ENCODE measurements at places on chromosomes 4 and X.

- DNase-seq: peak; percentile 6
Measured at GRCh38 chr4:159042097-159042605, 60.7 kb upstream of the RAPGEF2 start.

- no peak for DNase-seq
Measured at GRCh38 chrX:70907900-70908299, 611 bp downstream of the TEX11 start.

- no peak for DNase-seq
Measured at GRCh38 chr4:21013501-21013900, 313.2 kb downstream of the PACRGL start.

GRCh38 chrX:40065296-40066046 lies 32.3 kb downstream of the BCOR start:
- no peak for DNase-seq

DNA sequence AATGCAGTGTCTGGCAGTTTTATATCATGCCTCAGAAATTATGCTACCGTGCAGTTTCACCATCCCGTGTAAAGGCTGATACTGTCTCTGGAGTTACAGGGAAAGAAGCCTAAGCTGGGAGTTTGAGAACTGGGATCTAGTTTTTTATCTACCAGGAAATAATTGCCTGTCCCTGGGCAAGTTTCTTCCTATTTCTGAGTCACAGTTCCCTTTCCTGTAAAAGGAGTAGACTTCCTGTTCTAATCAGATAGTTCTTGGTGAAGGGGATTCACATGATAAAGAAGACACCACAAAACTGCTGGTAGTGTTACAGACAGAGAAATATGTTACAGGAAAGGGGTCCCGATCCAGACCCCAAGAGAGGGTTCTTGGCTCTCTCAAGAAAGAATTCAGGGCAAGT lies 17.1 kb downstream of the HERC3 start:
- no peak for DNase-seq

DNA sequence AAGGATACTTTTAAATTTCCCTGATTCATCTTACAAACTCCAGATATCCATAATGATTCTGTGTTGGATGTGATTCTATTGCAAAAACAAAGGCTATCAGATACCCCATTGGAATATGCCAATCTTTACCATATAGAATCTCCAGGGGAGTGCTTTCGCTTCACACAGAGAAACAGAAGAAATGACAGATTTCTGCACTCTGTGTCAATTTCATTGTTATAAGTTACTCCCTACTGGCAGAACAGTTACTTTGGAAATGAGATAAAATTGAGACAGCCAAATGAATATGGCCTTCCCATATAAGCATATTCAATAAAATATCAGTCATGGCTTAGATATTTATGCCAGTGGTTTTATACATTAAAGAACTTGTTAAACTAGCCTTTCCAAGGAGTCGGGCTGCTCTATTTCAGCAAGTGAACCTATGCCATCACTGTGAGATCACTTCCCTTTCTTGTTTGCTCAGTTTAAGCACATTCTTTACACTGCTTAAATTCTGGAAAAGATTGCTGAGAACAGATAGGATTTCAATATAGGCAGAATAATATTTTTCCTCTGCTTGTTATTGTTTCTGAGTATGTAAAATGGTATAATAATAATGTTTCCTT lies 127.5 kb upstream of the ANXA10 start:
- DNase-seq: no peak

GRCh38 chr4:25859429-25860148 lies 3.2 kb downstream of the SEL1L3 start:
- no peak for DNase-seq

DNA sequence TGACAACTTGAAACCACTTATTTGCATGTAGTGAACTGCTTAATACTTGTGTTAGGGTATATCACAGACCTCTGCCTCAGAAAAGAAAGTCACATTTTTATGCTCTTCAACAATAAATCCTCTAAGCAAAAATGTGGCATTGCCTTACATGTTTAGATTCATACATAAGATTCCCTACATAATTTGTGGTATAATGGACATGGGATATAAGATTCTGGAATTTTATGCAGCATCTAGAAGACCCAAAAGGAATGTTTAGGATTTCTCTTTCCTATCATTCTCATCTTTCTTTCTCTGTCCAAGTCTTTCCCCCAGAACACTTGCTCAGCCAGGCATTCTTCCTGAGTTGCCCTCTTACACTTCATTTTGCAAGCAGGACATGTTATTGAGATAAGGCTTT lies 37.7 kb upstream of the TET2 start:
- DNase-seq: no peak

DNA sequence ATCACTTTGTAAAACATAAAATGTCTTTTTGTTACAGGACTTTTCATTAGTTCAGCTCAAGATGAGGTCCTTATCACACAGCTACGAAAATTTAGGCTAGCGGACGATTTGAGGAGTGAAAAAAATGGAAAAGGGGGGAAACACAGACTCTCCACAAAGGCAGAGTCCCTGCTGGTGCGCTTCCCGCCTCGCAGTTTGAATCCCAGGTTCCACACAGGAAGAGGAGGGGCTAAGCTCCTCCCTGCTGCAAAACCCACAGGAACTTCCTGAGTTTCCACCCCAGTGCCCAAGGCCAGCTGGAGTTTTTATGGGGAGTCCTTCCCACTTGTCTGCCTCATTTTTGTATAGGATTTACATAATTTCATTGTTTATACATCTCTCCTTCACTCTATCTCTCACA lies 11.2 kb downstream of the ADAM29 start:
- no peak for DNase-seq

- no peak for DNase-seq
Measured at GRCh38 chr4:55340266-55340665, 5.8 kb upstream of the SRD5A3 start.

DNA sequence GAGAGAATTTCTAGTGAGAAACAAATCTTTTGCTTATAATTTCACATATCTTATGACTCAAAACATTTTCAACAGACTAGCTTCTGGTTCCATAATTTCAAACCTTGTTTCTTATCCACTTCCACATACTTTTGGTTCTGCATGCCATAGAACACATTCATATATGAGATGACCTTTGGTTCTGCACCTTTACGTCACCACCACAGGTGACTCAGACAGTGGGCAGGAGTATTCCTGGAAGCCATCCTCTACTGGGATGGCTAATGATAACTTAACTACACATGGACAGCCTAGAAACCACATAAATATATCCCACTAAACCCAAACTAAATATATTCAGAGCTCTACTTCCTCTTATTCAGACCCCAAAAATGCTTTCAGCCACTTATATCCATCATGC lies 133.3 kb downstream of the DCK start:
- no peak for DNase-seq

- DNase-seq: no peak
Measured at GRCh38 chrX:13285693-13286092, 34.2 kb downstream of the ATXN3L start.

GRCh38 chrX:23919706-23920320 lies 12.0 kb downstream of the CXorf58 start:
- DNase-seq: no peak

DNA sequence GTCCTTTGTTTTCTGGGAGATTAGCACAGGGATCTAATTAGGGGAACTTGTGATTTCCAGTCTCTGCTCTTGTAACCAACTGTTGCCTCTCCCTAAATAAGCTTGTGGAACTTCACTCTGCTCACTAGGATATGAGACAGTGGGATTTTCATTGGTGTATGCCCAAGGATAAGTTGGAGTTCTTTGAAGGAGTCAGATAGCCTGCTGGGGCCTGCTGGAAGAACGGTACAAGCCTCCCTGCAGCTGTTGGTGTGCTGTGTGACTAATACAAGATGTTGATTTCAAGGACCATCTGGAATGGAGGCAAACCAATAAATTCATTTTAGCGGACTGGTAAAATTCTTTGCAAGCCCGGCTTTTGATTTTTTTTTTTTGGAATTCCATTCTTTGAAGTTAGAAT lies 167.0 kb downstream of the AASDH start:
- DNase-seq: no peak

GRCh38 chr4:52640808-52641565 lies 18.1 kb downstream of the USP46 start:
- DNase-seq: no peak

DNA sequence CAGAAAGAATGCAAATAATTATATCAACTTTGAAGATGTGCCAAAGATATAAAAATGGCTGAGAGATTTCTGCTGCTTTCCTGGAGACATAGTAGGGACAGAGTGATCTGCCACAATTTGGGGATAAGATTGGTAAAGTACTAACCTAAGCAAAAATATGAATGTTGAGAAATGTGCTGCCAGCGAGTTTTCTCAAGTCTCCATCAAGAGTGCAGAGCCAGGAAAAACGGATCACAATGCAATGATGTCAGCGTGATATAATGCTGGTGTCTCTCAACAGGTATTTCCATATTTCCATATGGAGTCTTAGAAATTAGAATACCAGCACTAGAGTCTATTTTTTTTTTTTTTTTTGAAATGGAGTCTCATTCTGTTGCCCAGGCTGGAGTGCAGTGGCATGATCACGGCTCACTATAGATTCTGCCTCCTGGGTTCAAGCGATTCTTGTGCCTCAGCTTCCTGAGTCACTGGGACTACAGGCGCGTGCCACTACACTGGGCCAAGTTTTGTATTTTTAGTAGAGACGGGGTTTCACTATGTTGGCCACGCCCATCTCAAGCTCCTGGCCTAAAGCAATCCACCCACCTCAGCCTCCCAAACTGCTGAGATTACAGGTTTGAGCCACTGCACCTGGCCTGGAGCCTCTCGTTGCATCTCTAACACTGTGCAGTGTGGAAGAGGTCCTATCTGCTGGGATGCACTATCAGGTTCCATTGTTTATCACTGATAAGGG lies 893.5 kb downstream of the TRIML1 start:
- DNase-seq: no peak

- DNase-seq: no peak
Measured at GRCh38 chrX:21740329-21741274, 17.3 kb downstream of the SMPX start.

GRCh38 chr4:10117359-10118047 lies 904 bp upstream of the WDR1 start:
- no peak for DNase-seq

- no peak for DNase-seq
Measured at GRCh38 chrX:149313871-149314371, 191.2 kb downstream of the IDS start.

GRCh38 chr4:94918543-94918942 lies 160.8 kb downstream of the BMPR1B start:
- no peak for DNase-seq

- no peak for DNase-seq
Measured at GRCh38 chrX:102959471-102959870, 22.4 kb downstream of the RAB40AL start.

DNA sequence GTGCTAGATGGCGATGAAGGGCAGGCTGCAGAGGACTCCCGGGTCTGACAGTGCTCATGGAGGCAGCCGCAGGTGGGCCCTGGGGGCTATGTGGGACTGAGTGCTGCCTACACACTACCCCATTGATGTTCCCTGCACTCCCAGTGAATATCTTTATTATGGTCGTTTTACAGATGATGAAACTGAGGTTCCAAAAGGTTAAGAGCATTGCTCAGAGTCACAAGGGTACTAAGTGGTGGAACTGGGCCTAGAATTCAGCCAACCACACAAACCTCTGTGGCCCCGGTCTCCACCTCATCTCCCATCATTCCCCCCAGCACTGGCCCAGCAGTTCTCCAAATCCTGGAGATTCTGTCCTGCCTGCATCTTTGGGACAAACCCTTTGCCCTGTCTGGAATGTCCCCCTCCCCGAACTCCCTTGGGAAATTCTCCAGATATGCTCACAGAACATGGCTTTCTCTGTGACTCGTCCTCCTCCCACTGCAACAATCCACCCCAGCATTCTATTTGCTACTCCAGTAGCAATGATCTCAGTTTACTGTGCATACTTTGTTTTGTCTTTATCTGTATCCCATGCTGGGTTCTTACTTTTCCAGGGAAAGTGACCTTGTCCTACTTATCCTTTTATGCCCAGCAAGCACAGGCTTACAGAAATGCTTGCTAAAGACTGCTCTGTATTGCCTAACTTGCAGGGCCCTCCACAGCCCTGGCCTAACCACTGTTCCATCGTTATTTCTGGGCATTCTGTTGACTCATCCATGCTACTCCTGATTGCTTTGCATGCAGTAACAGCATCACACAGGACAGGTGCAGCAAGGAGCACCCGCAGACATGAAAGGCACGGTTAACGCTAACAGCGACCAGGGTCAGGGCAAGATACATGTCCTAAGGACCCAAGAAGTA lies 14.0 kb downstream of the PNMA6F start:
- no peak for DNase-seq

DNA sequence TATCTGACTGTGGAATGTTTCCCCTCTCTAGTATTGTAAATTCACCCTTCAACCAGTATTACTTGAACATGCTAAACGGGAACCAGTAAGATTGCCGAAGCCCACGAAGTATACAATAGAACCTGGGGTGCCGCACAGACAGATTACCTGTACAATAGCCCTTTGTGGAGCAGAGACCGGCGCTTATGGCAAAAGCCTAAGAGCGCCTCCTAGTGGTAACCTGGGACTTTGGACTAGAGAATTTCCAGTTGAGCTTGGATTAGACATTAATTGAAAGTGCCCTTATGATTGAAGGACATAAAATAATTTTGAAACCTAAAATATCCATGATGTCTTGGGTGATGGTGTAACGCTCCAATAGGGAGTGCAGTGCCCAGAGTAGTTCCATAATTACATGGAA lies 14.1 kb downstream of the ZNF157 start:
- peak; percentile 72 for DNase-seq

DNA sequence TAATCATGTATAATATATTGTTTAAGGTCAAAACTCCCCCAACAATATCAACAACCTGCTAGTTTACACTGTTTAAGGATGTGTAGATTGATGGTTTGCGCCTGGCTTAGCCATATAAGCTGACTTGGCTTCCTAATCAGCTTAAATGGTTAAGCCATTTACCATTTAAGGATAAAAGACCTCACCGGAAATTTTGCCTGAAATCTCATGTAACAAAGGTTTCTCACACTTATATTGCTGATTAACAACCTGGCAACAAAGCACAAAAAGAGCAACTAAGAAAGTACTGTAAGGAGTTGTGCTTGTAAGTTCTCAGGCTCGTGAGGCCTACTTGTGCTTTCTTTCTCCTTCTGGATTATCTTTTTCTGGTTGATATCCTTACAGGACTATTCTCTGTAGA lies 485.2 kb downstream of the GABRG1 start:
- no peak for DNase-seq

GRCh38 chrX:154371789-154372300 lies 2.6 kb downstream of the FLNA start:
- DNase-seq: no peak

DNA sequence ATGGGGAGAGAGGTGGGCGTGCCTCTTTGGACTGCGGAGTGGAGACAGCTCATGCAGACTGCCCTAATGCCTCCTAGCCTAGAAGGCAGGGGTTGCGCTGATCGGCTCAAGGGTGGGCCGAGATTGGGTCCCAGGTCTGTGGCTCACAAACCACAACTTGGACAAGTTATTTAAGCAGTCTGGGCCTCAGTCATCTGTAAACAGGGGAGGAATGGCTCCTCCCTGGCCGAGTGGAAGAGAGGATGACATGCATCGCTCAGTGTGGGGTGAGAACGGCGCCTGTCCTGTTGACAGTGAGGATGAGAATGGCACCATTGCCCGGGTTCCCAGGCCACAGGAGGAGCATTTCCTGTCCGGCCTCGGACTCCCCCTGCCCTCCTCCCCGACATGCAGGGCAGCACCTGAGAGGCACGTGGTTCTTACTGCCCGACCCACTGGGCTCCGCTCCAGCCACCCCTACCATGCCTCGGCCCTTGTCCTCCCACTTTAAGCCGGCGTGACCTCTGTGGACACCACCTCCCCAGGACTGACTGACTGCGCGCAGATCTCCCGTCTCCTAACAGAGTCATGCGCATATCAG lies 40.3 kb upstream of the GRPEL1 start:
- no peak for DNase-seq
